ENCODE measurements at places on chromosomes 3 and 15.

DNA sequence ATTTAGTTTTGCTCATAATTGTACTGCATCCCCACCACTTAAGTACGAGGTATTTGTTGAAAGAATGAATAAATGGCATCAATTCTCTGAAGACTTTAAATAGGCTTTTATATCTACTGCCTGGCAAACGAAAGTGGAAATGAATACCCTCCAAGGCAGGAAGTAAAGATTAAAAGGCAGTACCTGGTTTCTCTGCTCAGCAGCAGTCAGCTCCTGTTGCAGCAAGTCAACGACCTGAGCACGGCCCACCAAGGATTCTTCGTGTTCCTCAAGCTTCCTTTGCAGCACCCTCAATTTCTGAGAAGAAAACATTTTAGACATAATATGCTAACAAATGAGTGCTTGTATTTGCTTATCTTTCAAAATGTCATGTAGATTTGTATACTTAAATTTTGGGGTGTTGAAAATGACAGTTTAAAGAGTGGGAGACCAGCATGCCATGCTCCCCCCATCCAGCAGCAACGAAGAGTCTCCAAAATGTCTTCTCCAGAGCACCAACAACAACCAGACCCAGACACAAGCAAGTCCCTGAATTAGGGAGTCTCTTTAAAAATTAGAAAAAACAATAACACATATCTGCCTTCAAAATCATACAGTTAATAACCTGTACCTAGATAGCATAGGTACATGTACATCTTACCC lies 31.2 kb downstream of the GOLGB1 start:
- no peak for DNase-seq

GRCh38 chr3:45984331-45985312 lies 11.0 kb downstream of the FYCO1 start:
- no peak for DNase-seq

DNA sequence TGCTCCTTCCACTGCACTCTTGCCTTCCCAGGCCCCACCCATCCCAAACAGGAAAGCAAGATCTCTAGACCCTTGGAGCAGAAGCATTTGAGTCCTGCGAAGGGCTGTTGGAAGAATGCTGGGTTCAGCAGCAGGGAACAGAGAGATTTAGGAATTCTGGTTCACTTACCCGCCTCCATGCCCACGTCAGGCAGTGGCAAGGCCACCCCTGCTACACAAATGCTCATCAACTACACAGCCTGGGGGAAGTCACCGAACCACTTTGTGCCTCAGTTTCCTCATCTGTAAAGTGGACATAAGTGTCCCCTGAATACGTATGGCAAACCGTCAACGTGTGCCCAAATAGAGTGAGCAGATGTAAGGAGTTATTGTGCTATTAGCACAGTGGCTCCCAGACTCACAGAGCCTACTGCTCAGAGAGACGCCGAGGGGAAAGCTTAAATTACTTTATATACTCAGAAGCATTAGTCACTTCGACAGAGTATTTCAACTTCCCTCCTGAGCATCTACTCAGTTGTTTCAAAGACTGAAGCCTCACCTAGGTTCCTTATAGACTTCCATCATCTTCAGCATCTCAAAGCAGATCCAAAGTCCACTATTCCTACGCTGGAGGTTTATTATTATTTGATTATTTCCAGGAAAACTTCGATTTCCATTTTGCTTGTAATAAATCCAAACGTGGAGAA lies 905 bp downstream of the HOMER2 start:
- DNase-seq, result no peak

DNA sequence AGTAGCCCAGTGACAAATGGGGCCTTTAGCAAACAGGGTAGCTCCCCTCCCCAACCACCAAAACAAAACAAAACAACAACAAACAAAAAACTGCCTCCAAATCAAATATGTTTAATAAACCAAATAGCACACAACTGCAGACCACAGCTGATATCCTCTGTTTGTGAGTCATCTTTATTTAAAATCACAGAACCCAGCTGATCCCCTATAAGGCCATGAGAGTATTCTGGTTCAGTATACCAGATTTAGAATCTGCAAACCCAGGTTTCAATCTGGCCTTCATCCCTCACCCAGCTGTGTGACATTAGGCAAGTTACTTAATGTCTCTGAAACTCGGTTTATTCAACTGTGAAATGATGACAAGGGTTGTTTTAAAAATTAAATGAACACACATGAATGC lies 124.5 kb downstream of the SUCLG2 start:
- no peak for DNase-seq

DNA sequence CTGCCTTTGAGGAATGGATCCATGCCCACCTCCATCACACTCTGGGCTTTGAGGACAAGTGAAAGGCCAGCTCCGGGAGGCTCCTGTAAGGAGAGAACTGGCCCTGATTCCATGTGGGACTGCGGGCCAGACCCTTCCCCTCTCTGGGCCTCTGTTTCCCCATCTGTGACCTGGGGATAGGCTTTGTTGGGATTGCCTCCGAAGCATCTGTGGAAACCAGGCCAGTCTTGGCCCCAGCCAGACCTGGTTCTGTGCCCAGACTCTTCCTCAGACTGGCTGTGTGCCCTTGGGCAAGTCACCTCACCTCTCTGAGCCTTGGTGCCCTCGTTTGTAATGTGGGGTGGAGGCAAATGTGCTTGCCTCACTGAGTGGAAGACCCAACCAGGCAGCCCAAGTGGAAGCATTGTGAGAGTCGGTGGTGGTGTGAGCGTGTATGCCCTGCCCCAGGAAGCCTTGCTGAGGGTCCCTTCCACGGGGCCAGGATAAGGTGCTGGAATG lies 21.0 kb upstream of the SEC13 start:
- no peak for DNase-seq

DNA sequence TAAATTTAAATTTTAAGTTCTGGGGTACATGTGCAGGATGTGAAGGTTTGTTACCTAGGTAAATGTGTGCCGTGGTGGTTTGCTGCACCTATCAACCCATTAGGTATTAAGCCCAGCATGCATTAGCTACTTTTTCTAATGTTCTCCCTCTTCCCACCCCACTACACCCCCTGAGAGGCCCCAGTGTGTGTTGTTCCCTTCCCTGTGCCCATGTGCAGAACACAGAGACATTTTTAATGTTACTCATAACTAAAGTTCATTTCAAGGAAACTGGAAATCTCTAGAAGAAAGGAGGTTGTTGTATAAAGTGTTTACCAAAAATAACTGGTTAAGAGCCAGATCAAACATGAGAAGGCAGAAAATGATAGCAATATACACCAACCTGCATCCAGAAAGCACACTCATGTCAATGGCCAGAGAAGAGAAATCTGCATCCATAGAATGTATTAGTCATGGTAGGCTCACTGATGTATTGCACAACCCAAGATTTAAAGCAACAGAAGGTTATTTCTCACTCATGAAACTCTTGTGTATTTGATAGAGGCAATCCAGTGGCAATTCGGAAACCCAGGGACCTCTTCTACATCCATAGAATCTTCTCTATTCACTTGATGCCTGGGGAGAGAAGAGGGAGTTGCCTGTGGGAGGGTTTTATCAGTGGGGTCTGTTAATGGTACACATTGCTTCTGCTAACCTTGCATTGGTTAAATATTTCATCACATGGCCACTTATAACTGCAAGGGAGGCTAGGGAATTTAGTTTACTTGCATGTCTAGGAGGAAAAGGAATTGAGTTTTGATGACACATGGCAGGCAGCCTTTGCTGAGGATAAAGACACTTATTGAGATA lies 321.9 kb upstream of the RASGRP1 start:
- DNase-seq, result no peak

All from D721Med (cell line).